NCI-H510A treated with DMSO at 0.1 percent for 48 hours (cell line): ENCODE measurements at places on chromosomes 1 and 21.
A peak's percentile ranks its signal among the peaks of the same experiment; 100 is the strongest.

GRCh38 chr21:35195232-35195631, 146.1 kb upstream of the RUNX1 start:
- no peak for DNase-seq

GRCh38 chr1:21261551-21262292, 28.5 kb downstream of the ECE1 start:
- no peak for DNase-seq

DNA sequence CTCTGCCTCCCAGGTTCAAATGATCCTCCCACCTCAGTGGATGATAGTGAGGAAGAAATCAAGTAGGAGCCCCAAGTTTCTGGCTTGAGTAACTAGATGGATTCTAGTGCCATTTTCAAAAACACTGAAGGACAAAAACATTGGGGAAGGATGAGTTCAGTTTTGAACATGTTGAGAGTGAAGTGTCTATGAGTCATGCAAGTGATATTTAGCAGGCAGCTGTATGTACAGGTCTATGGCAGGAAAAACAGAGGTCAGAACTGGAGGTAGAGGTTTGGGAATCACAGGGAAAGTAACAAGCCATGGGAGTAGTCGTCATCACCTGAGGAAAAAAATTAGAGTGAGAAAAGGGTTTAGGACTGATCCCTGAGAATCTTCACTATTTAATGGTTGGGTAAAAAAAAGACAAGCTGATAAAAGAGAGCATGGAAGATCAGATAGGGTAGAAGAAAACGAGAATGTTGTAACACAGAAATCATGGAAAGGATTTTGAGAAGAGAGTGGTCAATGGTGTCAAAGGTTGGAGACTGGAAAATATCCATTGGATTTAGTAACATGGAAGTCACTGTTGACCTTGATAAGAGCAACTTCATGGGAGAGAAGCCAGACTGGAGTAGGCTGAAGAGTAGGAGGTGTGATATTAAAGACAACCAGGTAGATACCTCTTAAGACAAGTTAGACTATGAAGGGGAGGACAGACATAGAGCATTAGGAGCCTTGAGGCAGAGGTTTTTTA, 53.1 kb downstream of the DIPK1A start:
- peak; percentile 48 for DNase-seq

DNA sequence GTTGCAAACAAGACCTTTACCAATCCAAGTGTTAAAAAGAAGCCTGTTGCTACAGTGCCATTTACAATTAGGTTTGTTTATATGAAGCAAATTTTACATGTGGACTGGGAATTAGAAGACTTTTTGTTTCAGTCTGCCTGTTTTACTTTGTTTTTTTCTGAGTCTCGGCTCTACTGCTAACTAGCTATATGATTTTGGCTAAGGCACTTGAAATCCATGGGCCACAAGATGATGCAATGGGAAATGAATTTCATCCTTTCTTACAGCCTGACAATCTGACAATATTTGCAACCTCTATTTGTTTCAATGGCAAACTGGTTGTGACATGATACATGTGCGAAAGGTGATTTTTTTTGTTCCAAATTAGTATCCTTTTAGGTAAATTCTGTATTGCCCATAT, 3.7 kb upstream of the PEX11B start:
- no peak for DNase-seq

- no peak for DNase-seq
Observed at GRCh38 chr1:64922336-64922735, 44.0 kb downstream of the JAK1 start.

GRCh38 chr1:151867765-151868411, 14.4 kb upstream of the THEM5 start:
- no peak for DNase-seq

- DNase-seq = peak; percentile 26
Observed at GRCh38 chr1:33512226-33513011, 40.0 kb downstream of the ZSCAN20 start.

DNA sequence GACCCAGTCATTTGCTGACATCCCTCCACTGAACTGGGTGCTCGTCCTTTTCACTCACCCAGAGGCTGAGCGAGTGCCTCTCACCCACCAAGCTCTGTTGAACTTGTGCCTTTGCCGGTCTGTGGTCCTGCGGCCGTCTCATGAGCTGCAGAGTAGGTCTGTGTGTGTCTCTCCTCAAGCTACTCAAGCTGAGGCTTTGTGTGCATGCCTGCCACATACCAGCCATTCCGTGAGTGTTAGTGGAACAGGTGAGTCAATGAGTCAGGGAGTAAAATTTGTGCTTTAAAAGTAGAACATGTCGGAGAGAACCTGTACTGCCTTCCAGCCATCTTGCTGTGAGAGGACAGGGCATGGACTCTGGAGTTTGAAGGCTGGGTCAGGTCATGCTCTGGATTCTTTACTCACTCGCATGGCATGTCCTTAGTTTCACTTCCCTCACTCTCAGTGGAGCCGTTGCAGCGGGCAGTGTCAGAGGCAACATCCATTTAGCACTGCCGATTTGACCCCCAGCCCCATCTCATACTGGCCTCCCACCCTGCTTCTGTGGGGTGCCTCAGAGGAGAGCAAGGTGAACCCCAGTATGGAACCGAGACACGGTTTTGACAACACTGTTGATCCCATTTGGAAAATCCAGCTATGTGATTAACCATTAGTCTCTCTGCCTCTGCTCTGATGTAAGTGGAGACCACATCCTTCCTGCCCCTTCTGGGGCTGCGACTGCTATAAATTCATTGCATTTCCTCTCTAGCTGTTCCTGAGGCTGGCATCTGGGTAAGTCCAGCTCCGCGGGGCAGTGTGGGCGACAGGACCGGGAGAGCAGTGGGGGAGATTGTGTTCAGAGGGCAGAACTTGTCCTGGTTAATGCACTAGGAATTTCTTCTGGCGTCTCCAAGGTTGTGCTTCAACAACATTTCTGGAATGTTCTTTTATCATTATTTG, at the start of gene NLRP3:
Gene NLRP3 (plus strand): TSS at position 751 of the 939 bp plus-strand sequence. CDS start 2,628 bp downstream, outside the sequence.
- no peak for DNase-seq

DNA sequence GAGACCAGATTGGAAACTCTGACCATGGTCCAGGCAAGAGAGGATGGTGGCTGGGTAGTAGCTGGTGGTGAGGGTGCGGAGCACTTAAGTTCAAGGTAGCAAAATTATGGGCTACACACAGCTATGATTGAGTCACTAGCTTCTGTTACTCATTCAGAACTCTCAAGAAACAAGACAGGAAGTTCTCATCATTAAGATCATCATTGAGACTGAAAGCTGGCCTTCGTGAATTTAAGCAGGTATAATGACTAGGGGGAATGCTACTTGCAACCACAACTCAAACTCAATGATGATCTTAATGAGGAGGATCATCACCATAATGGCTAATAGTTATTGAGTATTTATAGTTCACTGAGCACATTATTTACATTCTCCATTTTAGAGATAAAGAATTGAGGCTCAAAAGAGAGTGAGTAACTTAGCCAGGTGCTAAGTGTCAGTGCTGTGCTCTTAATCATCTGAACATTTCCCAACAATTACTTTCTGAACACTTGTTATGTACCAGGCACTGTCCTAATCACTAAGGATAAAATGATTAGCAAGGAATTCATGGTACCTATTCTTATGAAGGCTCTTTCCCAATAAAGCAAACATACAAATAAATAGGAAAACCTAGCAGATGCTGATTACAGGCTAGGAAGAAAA, 286.3 kb upstream of the C1orf105 start:
- no peak for DNase-seq

DNA sequence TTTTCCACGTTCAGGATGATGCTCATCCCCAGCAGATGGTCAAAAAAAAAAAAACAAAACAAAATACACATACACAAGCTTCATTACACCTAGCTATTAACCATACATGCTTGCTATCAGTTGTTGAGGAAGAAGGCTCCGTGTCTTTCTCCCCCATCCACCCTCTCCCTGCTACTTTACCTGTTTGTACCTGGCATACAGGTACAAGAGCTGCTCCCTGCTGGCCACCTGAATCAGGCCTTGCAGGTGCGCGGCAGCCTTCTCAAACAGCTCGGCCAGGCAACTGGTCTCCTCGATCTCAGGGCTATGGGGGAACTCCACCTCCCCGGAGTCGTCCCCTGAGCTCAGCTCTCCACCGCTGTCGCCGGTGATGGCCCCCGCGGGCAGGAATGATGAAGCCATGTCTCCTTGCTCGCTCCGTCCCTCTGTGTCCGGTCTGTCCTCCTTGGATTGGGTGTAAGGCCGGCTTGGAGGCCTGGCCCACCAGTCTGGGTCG, 464 bp downstream of the ACBD6 start:
- DNase-seq = peak; percentile 80

GRCh38 chr1:46449223-46450159, 40.1 kb upstream of the DMBX1 start:
- no peak for DNase-seq

- DNase-seq = no peak
Observed at GRCh38 chr1:110475362-110476027, 24.5 kb downstream of the PROK1 start.

DNA sequence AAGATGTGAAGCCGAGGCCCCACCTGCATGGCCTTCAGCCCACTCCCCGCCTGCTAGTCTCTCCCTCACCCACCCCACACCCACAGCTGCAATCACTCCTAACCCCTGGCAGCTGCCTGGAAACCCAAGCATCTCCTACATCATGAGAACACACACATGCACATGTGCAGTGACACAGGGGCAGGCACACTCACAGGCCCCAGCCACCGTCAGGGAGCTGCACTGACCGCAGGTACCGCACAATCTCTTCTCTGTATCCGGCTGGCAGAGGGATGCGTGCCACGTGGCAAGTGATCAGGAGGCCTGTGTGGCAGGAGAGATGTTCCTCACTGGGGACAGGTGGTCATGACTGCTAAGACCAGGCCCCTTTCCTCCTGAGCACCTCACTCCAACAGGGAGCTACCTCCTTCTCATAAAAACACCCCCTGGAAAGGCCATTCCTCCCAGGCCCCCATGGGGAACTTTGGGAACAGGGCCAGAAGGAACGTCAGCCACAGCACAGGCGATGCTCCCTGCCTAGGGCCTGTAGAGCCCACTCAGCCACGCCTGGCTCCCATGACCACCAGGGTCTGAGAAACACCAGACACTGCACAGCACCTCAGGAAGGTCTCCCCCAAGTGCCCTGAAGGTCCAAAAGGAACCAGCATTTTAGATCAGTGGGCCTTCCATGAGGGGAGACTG, 6.0 kb downstream of the LSS start:
- no peak for DNase-seq

DNA sequence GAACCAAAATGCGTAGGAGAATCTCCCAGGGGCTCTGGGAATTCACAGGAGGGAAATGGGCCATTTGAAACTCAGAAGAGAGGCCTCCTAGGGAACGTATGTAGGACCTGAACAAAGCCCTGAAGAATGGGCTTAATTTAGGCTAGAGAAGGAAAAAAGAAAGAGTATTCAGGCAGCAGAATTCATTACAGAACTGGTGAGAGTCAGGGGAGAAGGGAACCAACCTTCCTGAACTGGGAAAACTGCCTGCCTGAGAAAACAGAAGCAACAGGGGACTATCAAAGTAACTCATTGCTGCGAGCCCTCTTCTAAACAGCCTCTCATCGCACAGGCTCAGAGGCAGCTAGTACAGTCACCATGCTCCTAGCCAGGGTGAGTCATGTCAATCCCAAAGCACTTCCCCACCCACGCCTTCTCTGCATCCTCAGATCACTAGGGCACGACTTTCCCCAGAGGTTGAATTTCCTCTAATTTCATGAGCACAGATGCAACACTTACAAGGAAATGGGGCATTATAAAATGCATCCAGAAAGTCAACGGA, 98.1 kb downstream of the ADSS2 start:
- DNase-seq = no peak

DNA sequence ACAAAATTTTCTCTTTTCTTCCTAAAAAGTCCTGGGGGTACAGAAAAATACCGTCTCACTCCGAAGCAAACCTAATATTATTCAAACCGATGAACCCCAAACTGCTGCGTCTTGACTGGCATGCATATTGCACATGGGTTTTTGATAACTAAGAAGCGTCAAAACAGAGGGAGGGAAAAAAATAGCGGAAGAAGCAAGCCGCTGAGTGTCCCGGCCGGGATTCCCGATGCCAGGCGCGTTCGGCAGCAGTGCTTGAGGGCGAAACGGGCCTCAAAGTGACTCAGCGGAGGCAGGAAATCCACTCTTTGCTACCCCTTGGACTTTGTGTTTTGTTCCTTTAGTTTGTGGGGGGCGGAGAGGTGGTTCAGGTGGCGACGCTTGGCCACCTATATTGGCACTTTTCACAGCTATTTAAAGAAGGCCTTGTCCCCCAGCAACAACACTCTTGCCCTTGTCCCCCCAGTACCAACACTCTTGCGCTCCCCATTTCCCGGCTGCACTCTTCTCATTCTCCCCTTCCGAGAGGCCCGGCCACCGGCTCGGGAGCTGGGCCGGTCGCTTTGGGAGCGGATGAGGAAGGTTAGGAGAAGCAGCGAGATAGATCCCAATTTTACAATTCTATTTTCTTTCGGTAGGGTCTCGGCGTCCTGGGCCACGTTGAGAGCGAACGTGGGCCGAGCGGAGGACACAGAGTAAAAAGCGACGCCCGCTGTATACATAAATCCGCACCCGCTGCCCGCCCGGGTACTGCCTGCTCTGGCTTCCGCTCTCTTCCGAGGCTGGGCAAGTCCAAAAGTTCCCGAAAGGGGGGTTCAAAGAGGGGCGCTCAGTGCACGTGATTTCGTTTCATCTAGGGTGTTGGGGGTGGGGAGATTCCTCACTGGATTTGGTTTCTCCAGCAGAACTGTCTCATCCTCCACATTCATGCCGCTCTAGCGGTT, 2.5 kb downstream of the LMX1A start:
- no peak for DNase-seq

DNA sequence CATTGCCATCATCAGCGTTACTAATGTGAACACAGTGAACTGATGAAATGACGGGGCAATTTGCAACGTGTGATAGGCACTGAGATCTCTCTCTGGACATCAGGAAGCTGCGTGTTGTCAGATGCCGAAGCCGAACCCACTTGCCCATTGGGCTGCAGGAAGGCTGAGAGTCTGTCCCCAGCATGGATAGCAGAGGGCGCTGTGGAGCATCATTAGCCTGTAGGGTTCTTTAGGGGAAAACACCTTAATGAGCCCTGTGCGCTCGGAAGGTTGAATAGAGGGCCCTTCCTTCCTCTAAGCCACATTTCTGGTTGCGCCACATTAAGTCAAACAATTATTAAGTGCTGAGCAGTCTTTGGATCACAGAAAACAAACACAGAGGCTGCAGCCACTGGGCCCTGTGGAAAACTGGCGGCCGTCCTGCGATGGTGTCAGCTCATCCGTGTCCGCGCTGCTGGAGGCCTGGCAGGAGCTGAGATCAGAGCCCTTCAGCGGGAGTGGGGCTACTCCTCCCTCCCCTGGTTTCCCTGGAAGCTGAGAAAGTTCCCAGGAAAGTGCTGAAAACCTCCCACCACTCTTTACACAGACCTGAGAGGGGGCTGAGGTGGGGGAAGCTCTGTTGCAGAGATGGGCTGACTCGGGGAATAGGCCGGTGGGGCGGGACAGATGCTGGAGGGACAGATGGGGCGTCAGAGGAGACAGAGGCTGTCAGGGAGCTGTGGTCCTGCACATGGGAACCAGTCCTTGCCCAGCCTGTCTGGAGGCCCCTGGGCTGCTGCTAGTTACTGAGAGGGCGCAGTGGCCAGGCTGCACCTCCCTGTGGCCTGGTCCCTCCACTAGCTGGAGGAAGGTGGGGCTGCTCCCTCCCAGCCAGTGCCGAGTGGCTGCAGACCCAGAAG, 12.7 kb downstream of the TFF2 start:
- peak; percentile 94 for DNase-seq

- DNase-seq = no peak
Observed at GRCh38 chr1:27143401-27143800, 11.5 kb downstream of the SLC9A1 start.
